Activated CD4-positive, alpha-beta T cell treated with anti-CD3 and anti-CD28 coated beads for 48 hours (primary cell): ENCODE measurements at places on chromosomes 16 and 17.

DNA sequence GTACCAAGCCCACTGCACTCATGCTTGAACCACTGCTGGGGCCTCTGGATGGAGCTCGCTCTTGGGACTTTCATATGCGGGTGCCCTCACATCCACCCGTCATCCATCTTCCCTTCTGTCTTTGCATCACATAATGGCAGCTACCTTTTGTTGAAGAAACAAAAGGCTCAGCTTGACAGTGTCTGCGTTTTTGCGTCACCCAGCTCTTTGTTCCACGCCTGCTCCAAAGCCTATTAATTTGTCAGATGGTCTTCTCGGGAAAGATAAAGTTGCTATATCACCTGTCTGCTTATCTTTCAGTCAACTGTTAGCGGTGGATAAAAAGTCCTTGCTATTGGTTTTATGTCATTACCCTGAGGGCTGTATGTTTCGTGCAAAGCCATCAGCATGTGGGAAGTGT lies 18.1 kb upstream of the BCO1 start:
- no peak for DNase-seq

GRCh38 chr17:38508954-38509771 lies 80.9 kb downstream of the ARHGAP23 start:
- DNase-seq: peak; percentile 90

DNA sequence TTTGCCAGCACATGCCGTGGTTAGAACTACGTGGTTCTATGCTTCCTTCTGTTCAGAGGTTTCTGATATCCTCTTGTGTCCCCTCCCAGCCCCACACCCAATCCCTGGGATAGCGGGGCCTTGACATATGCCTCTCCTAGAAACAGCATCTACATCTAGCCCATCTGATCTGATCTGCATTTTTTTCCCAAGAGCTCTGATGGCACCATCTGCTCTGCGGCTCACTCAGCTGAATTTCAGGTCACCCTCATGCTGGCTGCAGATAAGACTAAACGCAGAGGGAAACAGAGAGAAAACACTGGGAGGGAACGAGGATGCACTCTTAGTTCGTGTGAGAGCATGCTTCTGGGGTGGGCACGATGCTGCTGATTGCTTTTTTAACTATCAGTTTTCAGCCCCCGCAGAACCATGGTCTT lies 10.7 kb downstream of the WIPI1 start:
- no peak for DNase-seq

DNA sequence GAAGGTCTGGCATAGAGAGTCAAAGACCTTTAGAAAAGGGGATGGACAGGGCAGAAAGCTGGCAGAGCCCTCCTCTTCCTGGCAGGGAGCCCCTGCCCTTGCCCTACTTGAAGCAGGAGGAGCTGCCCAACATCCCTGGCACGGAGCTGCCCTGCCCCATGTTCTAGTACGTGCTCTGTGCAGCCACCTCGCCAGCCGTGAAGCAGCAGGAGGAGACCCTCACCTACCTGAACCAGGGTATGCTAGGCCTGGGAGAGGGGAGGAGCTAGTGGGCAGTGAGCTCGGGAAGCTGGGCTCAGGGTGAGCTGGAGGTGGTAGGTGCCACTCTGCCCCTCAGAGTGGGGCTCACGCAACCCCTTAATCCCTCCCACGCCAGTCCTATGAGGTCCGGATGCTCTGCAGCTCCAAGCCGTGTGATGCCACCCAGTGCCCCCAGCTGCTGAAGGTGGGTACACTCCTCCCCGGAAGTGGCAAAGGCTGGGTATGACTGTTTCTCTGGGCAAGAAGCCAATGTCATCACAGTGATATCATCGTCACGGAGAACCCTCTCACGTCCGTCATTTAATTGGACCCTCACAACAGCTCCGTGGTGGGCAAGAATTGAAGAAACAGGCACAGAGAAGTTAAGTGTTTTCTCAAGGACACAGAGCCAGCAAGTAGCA lies 12.7 kb upstream of the STAC2 start:
- peak; percentile 75 for DNase-seq

DNA sequence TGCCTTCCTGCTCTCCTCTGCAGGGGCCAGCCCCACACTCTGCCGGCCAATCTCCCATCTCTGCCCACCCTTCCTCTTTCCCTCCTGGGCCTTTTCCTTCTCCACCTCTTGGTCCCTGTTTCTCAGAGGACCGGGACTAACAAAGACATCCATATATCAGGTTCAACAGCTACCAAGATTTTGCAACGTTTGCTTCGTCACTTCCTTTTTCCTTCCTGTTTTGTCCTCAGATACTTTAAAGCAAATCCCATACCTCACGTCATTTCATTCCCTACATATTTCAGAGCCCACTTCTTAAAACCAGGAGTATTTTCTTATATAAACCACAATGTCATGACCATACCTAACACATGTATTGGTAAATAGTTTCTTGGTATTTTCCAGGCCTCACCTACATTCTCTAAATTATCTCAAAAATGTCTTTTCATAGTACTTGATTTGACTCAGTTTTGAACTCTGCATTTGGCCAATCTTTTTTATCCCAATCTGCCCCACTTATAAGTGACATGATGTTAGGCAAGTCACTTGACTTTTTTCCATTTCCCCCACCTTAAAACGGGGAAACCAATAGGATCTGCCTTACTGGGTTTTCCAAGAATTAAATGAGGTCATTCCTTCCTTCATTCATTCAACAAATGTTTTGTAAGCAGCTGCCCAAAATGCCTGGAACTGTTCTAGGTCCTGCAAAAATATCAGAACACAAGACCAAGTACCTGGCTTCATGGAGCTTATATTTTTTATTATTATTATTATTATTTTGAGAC lies 7.2 kb upstream of the USP10 start:
- DNase-seq: no peak

DNA sequence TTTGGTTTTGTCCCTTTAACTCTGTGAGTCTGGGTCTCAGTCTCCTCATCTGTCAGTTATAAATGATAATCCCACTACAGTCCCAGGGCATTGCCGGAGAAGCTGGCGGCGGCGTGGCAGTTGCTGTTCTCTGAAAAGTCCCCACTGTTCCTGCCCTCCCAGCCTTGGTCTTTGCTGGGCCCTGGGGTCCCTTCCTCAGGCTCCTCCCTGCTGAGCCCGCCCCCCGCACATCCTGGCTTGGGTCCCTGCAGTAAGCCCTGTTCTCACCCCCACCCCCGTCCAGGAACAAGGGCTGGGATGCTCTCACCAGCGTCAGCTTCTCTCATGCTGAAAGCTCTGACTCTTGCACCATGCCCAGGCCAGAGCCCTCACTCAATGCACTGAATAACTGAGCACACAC lies 35.3 kb upstream of the PEMT start:
- DNase-seq: no peak

GRCh38 chr17:15288859-15289258 lies 23.7 kb upstream of the PMP22 start:
- no peak for DNase-seq

DNA sequence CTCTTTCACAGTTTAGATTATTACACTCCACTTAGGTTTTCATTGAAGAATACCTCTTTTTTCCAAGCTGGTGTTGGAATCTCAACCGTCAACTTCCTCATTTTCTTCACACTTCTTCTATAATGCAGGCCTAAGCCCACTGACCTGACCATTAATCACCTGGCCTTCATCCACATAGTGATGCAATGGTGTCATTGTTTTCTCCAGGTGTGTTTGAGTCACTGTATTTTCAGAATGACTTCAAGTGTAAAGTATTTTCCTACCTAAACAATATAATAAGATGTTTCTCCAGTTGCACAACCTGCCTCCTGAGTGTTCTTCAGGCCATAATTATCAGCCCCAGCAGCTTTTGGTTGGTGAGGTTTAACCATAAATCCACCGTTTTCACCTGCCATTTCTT lies 1675.1 kb downstream of the TP53TG3F start:
- DNase-seq: no peak
